ENCODE measurements at places on chromosomes 16 and 17.

DNA sequence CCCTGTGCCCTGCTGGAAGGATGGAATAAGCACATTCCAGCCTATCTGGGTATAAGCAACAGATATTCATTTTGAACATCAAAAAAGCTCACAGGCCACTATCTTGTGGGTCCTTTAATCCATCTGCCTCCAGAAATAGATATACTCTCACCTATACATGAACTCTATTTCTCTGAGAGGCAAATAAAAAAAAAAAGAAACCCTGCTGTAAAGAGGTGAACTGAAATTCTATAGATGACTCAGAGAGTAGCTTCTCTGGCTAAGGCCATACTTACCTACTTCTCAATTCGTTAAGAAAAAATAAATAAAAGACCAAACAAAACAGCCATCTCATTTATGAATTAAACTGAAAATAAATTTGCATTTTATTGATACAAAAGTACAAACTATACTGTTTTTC lies 86.3 kb downstream of the DYNLRB2 start:
- no peak for DNase-seq

- DNase-seq = peak; percentile 51
These were observed 67.9 kb downstream of the N4BP1 start for GRCh38 chr16:48542020-48542473.

DNA sequence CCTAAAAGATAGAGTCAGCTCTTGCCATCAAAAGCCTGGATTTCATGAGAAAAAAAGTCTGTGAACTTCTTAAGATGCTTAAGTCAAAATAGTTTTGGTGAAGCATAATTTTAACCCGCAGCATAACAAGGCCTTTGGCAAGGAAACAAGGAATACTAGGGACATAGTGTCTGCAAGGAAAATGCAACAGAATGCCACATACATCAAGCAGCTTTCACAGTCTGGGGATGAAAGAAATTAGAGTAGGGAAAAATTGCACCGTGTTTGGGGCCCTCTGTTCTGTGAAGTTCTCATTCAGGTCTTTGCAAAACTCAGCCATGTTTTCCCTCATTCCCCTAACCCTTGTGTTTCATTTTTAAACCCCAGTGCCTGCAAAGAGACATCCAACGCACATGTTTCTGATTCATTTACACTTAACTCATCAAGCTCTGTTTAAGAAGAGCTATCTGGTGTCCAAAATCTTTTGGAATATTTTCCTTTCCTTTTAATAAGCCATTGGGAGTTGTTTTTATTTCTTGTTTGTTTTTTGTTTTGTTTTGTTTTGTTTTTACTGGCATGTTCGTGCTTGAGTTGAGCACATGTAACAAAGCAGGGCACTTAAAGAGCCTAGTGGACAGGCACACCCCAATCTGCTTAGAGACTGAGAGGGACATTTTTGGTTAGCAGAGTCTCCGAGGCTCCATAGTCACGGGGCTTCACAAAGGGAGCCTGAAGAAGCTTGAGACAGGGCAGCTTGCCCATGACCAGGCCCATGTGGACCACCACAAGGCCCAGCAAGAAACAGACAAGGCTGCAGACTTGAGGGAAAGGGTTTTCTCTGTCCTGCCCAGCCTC lies 116.5 kb downstream of the ANKFN1 start:
- no peak for DNase-seq

DNA sequence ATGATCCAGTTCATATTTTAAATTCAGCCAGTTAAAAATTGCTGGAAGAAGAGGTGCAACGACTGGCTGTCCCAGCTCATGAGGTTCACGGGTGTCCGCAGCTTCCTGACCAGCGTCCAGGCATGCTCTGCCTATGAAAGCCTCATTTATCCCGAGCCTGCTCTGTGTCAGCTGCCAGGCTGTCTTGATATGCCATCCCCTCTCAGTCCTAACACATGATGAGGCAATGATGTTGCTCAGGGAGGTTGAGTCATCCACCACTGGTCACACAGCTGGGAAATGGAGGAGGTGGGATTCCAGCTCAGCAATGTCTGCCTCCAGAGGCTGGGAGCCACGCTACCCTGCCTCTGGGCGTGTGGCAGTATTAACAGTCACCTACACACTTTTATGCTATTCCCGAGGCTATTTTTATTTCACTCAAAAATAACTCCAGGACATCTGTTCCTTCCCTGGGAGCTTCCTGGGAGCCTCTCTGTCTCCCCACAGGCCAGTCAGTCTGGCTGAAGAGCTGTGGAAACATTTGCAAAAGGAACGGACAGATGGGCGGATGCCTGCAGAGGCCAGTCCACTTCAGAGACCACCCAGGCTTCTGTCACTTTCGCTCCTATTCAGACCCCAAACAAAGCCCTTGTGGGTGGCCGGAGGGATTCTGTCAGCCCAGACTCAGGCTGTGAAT lies 22.5 kb downstream of the RAB11FIP4 start:
- DNase-seq = peak; percentile 80

- peak; percentile 49 for DNase-seq
These were observed 15.3 kb downstream of the ZZEF1 start for GRCh38 chr17:4127555-4127954.

DNA sequence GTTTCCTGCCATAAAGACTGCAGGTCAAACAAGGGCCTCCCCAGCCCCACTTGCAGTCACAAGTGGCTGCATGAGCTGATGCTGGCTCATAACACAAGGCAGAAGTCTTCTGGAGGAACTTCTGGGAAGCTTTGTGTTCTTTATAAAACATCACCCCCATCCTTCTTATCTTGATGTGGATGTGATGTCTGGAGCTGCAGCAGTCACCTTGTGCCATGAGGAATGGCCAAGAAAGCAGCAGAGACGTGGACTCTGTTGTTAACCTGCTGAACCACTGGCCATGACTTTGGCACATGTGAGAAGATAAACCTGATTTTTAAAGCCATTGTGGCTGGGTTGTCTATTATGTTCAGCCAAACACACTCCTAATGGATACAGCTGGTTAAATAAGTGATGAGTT lies 41.8 kb downstream of the FOXL1 start:
- DNase-seq = no peak

DNA sequence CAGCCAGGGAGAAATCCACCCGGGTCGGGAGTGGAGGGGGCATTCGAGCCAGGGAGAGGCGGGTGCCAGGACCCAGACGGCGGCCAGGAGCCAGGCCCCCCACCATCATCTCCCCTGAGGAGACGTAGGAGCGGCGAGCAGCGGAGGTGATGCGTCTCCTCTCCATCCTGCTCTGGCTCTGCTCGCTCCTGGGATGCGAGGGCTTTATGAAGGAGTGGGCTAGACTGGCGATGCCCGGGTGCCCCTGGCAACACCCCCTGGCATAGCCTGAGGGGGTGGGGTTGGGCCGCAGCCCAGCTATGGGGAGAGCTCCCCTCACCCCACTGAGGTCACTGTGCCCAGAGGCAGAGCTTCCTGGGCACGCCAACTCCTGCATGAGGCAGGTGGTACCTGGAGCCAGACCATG lies at the start of gene GFAP:
GFAP (minus strand) TSS at position 180 of the 406 bp plus-strand sequence; CDS start at position 166, 14 bp downstream.
- no peak for DNase-seq

GRCh38 chr17:81233316-81233715 lies 5.5 kb downstream of the TEPSIN start:
- DNase-seq = no peak

DNA sequence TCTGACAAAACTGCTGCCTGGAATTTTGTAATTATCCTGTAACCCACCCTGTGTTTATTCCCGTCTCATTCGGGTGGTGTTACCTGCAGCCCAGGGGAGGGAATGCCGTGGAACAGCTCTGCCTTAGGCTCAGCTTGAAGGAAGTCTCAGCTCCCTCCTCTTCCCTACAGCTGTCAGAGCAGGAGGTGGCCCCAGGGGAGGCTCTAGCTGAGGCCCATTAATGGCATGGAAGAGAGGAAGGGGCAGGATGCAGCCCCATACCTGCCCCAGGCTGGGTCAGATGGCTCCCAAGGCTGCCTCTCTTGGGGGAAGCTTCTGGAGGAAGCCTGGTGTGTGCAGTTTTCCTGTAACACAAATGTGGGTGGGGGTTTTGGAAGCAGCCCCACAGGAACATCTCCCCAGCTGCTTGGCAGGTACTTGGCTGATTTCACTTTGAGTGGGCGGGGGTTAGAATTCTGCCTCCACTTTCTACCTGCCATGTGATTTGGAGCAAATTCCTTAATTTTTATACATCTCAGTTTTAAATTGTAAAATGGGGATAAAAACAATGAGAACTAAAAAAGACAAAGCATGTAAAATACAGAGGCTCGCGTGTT lies 103.9 kb downstream of the MGAT5B start:
- no peak for DNase-seq

DNA sequence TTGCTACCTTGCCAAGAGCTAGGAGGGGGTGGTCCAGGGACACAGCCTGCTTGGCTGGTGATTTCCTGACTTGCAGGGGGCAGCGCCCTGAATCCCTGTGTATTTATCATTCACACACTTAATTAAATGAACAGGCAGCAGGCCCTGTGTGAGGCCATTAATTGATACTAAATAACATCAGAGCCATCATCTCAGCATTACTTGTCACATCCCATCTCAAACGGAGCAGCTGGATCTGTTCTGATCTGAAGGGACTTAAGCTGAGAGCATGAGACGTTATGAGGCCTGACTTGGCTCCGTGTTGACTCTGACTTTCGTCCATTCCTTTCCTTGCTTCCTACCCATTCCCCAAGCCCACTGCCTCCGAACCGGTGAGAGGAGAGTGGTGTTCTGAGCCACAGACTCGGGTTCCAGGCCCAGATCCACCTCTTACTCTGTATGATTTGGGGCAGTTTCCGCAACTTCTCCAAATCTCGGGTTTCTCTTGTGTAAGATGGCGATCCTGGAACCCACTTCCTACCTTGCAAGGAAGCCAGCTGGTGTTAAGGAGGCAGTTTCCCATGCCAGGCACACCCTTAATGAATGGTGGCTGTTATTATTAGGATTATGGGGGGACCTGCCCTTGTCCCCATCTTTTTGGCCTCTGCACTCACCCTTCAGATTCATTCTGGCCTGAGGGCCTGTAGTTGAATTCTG lies 33.8 kb downstream of the CACNA1G start:
- DNase-seq = peak; percentile 40

DNA sequence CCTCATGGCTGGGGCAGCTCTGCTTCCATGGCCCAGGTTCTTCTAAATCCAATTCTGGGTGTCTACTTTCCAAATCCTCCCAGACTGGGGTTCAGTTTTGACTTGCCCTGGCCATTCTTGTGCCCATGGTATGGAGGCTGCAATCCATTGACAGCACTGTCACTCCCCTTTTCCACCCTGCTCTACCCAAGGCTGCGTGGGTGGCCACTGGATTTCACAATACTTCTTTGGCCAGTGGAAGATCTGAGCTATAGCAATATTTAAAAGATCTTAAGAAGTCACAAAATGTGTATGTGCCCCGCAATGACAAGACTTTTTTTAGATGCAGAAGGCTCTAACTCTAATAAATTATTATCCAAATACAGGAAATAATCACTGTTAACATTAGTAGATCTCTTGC lies 329.4 kb upstream of the CCL2 start:
- DNase-seq = peak; percentile 18
